ENCODE measurements at places on chromosomes 7 and 10.

- DNase-seq, result no peak
Measured at GRCh38 chr7:157721468-157722136, 384.8 kb downstream of the DNAJB6 start.

DNA sequence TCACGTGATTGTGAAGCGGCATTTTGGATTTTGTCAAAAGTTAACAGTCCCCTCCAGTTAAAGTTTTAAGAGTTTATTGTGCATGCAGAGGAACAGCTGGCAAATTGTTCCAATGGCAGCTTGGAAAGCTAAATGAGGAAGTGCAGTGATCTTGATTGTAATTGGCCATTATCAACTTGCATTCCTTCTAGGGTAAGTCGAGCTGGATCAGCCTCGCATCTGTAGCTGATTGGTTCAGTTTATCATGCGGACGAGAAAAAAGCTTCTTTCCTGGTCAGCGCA, 566 bp downstream of the ZNF789 start:
- DNase-seq, result no peak

DNA sequence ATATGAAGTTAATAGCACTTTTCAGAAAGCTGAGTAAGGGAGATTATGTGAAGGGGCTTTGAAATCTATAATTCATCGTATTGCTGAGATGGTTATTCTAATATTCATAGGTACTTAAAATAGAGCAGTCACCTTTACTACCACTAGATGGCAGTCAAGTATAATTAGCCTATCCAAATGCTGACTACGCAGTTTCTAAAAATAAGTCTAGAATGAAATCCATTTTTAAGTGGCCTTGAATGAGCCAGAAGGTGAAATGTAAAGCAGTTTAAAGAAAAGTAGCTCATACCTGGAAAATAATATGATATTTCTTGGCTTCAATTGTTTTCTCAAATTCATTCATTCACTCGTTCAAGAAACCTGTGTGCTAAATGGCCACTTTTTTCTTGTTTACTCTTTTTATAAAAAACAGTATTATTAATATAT, 1277.1 kb downstream of the GATA3 start:
- DNase-seq, result no peak

DNA sequence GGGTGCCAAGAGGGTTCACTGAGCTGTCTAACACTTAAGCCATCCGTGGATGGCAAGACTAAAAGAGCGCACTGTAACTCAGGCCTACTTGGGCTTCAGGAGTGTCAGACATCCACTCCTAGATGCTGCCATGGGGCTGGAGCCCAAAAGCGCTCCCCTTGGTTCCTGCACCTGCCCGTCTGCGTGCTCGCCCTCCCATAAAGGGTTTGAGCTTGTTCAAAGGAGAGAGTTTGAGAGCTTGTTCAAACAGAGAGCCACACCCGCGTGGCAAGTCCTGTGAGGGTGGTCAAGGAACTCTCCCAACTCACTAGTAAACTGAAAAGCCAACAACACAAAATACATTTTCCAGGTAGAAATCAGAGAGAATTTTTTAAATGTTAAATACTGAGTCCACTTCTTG, 256.7 kb downstream of the SEMA3A start:
- no peak for DNase-seq

DNA sequence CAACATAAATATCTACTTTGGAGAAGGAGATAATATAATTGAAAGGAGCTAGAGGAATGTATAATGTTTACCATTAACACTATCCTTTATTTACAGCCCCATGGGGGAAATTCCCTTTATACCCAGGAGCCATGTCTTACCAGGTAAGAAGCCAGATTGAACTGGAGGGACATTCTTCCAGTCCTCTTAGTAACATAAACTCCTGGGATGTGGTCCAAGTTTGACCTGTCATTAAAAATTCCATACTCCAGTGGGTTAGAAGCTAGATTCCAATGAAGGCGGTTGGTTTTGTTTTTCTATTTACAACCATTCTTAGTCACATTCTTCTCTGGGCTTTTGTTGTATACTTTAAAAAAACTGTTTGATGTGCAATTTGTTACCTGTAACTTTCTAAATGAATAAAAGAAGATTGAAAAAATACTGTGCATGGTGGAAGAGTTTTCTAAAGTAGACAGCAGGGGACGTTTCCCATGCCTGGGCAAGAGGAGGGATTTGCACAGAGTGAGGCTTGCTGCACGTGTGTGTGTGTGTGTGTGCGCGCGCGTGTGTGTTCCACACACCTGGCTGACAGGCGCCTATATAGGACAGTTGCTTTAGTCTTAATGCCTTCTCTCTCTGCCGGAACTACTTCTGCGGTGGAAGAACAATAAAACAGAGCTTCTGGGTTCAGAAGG, 2.0 kb downstream of the PLCE1 start:
- DNase-seq, result no peak
